Fibroblast of mammary gland (primary cell): ENCODE measurements at places on chromosomes 6 and 20.

DNA sequence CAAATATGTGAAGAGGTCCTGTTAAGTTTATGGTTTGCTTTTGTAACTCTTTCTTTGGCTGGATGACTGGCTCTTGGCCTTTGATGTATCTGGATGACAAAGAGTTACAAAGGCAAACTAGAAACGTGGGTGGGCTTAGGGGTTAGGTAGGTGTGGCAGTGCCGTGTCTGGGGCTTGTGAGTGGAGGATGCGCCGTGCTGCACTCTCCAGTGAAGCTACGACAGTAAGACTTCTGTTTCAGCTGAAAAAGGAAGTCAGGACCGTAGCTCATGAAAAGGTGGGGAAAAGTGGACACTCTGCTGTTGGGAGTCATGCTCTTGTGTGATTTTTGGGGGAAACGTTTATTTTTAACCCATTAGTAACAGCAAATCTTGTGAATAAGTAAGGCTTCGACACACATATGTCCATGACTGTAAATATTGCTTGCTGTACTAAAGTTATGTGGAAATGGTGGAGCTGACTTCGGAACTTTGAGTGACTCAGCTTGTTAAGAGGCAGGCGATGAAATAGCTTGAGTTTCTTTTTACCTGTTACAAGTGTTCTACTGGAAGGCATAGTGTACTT, 45.6 kb downstream of the DUSP22 start:
- no peak for DNase-seq

GRCh38 chr6:93420163-93420795, 920 bp upstream of the EPHA7 start:
- DNase-seq, result no peak

- DNase-seq, result peak; percentile 15
These were observed 18.3 kb downstream of the RAET1L start for GRCh38 chr6:150006961-150007464.

DNA sequence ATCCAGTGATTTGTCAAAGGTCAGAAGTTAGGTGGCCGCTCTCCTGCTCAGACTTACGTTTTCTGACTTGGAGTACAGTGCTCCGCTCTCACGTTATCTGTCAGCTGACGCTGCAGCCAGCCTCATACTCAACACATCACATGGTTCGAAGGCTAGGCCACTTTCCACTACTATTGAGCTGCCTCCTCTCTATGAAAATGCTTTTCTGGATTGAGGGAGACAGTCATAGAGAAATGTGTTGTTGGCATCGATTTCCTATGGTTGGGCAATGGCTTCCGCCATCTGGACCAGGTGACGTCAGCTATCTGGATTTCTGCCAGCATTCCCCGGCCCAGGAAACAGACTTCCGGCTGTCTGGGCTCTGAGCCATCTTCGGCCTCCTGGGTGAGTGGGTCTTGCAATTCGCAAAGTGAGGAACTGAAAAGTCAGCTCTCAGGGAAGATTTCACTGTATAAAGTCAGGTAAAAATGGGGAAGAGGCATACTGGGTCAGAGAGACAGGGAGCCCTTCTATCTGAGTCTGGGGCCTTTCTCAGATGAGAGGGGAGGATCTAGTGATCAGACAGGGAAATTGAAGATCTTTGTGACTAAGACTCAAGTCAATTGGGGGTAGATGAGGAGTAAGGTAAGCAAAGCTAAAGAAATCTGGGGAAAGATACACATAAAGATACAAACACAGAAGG, 37.5 kb upstream of the IER3 start:
- peak; percentile 98 for DNase-seq

- DNase-seq, result no peak
These were observed 80.0 kb upstream of the GATA5 start for GRCh38 chr20:62555642-62556420.

DNA sequence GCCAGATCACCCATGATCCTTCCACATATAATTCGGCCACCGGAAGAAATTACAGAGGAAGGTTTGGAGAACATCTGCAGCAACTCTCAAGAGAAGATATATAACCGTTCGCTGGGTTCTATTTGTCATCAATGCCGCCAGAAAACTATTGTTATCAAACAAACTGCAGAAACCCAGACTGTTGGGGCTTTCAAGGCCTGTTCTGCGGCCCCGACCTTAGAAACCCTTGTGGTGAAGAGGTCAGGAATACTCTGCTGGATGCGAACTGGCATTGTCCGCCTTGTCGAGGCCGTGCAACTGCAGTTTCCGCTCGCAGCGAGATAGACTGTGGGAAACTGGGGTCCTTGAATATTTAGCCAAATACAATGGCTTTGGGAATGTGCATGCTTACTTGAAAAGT, 21.3 kb downstream of the PRSS16 start:
- no peak for DNase-seq
